ENCODE measurements at places on chromosomes 6 and 20.

- peak; percentile 93 for DNase-seq
These were observed 14.4 kb downstream of the NT5E start for GRCh38 chr6:85464260-85464644.

DNA sequence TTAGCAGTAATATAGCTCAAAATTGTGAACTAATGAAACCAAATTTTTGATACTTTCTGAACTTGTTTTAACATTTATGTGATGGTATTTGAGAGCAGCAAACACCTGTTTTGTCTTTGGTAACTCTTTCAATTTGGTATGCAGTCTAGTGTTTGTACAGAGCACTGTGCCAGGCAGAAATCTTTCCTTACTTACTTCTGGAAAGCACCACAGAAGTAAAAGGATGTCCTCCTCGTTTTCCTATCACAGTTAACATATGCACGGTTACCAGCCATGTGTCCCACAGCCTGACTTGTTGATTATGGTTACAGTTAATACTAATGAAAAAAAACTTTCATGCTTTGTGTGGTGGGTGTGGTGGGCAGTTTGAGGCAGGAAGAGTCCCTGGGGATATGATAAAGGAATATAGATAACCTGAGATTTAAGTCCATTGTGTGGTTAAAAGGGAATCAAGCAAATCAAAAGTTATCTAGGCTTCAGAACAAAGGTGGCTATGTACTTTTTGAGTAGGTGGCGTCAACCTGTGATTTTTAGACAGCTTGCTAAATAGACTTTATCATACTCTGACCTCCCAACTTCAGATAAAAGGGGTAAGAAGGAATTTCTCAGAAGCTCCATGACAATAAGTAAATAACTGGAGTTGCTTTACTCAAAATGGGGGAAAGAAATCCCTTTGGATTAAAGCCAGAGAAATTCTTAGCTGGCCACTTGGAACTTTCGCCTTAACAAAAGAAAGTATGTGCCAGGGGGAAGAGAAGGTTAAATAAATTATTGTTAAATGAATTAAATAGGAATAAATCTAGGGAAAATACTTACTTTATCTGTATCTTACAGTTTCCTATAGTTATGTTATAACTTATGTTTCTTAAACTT is 20.1 kb upstream of the COL10A1 start:
- no peak for DNase-seq

- DNase-seq: no peak
These were observed 598 bp downstream of the OGFR start for GRCh38 chr20:62805155-62805710.

- no peak for DNase-seq
These were observed 195.9 kb downstream of the CDH4 start for GRCh38 chr20:61447952-61448351.

GRCh38 chr6:56288347-56288746 is 41.0 kb upstream of the COL21A1 start:
- DNase-seq: no peak

Measured in foreskin melanocyte (primary cell).